Activated T-helper 17 cell treated with anti-CD3 and anti-CD28 coated beads, Interleukin-2, amount 50 U/mL, for 72 hours (primary cell): ENCODE measurements at places on chromosomes 3 and 15.

DNA sequence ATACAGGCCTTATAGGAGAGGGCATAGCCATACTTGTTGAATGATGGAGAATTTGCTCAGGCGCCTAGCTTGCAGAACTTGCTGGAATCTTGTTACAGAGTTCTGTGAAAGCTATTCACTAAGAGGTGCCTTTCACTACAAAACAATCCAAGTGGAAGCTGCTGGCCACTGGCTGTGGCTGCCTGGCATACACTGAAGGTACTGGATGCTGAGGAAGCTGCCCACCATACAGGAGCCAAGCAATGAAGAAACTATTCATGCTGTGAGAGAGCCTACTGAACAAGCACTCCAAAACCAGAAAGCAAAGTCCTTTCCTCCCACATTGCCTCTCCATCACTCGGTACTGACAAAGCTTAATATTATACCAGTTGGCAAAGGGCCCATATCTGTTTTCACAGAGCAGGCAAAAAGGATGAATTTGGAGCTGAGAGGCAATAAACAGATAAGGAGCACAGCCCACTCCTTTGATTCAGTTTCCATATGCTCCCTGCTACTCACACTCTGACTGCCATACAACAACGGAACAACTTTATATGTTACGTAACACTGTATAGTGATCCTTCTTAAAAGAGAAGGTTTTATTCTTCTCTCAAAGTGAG is 192.6 kb upstream of the ALCAM start:
- ATAC-seq = no peak

GRCh38 chr15:55960946-55961345 is 32.5 kb downstream of the NEDD4 start:
- no peak for ATAC-seq

DNA sequence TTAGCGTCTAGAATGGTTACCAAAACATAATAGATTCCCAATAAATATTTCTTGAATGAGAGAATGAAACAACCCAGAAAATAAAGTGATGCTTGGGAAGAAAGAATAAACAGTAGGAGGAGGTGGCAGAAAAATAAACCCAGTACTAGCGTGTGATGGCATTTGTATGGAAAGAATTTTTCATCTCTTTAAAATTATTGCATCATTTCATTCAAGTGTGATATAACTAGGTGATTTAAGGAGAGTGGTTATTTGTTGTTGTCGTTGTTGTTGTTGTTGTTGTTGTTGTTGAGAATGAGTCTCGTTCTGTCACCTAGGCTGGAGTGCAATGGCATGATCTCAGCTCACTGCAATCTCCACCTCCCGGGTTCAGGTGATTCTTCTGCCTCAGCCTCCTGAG is 293.9 kb downstream of the ZNF385D start:
- ATAC-seq = no peak

DNA sequence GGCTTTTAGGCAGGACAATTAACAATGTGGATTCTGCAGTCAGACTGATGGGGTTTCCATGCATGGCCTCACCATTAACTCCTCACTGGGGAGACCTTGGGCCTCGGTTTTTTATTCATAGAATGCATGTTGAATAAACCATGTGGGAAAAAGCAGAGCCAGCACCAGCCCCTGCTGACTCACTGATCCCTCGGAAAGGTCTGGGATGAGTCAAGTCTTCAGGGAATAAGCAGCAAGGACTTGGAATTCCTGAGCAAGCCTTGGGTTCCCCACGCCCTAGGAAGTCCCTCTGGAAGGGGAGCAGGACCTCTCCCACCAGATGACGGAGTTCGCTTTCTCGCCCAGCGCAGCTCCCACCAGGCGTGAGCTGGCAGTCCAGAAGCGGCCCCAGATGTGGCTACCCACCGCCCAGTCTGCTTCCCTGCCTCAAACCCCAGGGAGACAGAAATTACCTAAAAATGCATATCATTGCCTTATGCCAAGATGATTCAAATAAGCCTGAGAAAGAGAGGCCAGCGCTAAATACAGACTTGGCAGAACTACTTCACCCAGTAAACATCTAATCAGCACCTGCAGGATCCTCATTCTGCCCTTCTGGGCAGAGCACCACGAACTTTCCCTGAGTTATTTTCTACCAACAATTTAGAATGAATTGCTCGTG is 45.4 kb downstream of the BTD start:
- ATAC-seq = peak; percentile 68
